ENCODE measurements at places on chromosomes 6 and 20. TPM values are rescaled to one million over a fixed set of nuclear protein-coding genes. Genes with fewer than 3 reads are reported as not detected.

The TMC2 gene
- 0.96 TPM for total RNA-seq

DNA sequence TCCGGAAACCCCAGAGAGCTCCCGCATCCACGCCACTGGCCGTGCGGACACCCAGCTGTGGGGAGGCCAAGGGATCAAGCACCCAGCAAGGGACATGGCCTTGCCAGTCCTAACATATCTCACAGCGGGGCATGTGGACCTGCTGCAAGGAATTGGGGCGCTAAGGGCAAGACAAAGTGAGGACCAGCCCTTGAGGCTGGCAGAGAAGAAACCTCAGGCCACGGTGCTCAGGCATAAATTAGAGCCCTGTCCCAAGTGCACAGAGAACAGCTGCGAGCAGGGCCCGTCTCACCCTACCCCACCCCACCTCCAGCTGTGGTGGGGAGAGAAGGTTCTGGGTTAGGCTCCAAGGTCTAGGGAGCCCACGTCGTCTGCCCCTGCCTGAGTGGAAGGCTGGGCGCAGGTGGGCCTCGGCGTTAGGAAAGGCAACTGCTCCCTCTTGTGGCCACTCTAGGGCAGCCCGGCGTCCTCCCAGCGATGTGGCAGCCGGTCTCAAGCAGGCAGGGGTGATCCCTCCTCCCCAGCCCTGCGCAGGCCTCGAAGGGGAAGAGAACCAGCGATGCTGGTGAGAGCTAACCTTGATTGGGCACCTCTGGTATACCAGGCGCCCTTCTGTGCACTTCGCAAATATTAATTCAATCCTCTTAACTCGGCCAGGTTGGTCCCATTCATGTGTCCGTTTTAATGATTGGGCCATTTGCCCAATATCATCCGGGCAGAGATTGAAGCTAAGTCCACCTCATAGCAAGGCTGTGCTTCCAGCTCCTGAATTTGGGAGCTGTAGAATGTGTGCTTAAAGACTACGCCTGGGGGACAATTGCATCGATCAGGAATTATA lies 235.8 kb downstream of the NFATC2 start:
- no peaks in the 10 kb centered on the region for H3K27me3 ChIP-seq
- H3K4me3 ChIP-seq: no peak overlapping the region
- DNase-seq: peak; percentile 46
- H3K4me1 ChIP-seq: no peaks in the 10 kb centered on the region
- no peaks in the 10 kb centered on the region for H3K36me3 ChIP-seq
- H3K27ac ChIP-seq: no peak overlapping the region

The TNNC2 gene
- 4.8 TPM for total RNA-seq

GRCh38 chr6:13470238-13471140 lies 16.9 kb downstream of the GFOD1 start:
- H3K27me3 ChIP-seq: no peaks in the 10 kb centered on the region
- no peak for DNase-seq
- no peaks in the 10 kb centered on the region for H3K36me3 ChIP-seq
- H3K4me1 ChIP-seq: no peaks in the 10 kb centered on the region
- H3K4me3 ChIP-seq: no peak overlapping the region

DNA sequence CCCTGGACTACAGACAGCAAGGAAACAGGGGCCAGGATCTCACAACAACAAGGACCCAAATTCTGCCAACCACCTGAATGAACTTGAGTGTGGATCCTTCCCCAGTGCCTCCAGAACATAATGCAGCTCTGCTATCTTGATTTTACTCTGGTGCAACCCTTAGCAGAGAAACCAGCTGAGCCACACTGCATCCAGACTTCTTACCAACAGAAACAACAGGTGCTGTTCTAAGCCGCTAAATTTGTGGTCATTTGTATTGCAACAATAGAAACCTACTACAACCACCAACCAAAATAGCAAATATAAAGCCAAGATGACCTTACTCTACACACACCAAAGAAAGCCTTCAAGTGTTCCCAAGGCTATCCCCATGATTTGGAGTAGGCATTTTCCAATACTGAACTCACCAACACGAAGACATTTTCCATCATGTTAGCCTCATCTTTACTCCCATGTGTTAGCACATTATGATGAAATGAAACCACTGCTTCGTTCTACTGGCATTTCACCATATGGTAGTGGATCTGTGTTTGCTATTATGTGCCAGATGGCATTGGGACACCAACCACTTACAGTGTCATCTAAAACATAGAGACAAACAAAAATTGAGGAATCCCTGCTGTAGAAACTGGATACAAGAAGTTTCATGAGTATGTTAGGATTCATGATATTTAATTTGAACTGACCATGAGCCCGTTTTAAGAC lies 249.8 kb upstream of the ID4 start:
- DNase-seq: no peak
- H3K36me3 ChIP-seq: no peaks in the 10 kb centered on the region
- no peaks in the 10 kb centered on the region for H3K27me3 ChIP-seq
- no peaks in the 10 kb centered on the region for H3K4me1 ChIP-seq
- no peak overlapping the region for H3K27ac ChIP-seq
- no peak overlapping the region for H3K4me3 ChIP-seq

The RGS17 gene
- 0.29 TPM for total RNA-seq

The C6orf141 gene
- total RNA-seq: 6.1 TPM

The NEDD9 gene
- total RNA-seq: 79.2 TPM

GRCh38 chr6:83132121-83132520 lies 60.9 kb downstream of the PGM3 start:
- H3K27me3 ChIP-seq: no peaks in the 10 kb centered on the region
- H3K27ac ChIP-seq: no peak overlapping the region
- no peak for DNase-seq
- H3K36me3 ChIP-seq: peaks cover 8% of the 10 kb centered on the region
- no peaks in the 10 kb centered on the region for H3K4me1 ChIP-seq
- no peak overlapping the region for H3K4me3 ChIP-seq

- H3K4me1 ChIP-seq: no peaks in the 10 kb centered on the region
- H3K27me3 ChIP-seq: no peaks in the 10 kb centered on the region
- no peak overlapping the region for H3K27ac ChIP-seq
- H3K4me3 ChIP-seq: no peak overlapping the region
- no peaks in the 10 kb centered on the region for H3K36me3 ChIP-seq
- DNase-seq: no peak
Measured at GRCh38 chr6:24565196-24565595, 70.4 kb downstream of the ALDH5A1 start.

The EXOC2 gene
- 37.3 TPM for total RNA-seq

The BPIFB2 gene
- total RNA-seq: not detected

The CAPN11 gene
- 3.8 TPM for total RNA-seq

DNA sequence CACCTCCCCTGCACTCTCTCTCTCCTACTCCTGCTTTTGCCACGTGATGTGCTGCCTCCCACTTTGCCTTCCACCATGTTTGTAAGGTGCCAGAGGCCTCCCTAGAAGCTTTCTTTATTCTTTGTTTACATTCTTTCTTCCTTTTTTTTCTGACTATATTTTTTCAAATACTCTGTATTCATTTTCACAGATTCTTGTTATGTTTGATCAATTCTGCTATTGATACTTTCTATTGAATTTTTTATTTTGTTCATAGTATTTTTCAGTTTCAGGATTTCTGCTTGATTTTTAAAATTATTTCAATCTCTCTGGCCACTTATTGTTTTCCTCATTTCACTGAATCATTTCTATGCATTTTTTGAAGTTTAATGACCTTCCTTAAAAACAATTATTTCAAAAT lies 801.8 kb downstream of the GRIK2 start:
- H3K27me3 ChIP-seq: no peaks in the 10 kb centered on the region
- H3K4me3 ChIP-seq: no peak overlapping the region
- no peaks in the 10 kb centered on the region for H3K4me1 ChIP-seq
- no peak overlapping the region for H3K27ac ChIP-seq
- H3K36me3 ChIP-seq: no peaks in the 10 kb centered on the region
- DNase-seq: no peak

The HLA-DPA1 gene
- 116 TPM for total RNA-seq

The IPCEF1 gene
- total RNA-seq: 6.7 TPM

DNA sequence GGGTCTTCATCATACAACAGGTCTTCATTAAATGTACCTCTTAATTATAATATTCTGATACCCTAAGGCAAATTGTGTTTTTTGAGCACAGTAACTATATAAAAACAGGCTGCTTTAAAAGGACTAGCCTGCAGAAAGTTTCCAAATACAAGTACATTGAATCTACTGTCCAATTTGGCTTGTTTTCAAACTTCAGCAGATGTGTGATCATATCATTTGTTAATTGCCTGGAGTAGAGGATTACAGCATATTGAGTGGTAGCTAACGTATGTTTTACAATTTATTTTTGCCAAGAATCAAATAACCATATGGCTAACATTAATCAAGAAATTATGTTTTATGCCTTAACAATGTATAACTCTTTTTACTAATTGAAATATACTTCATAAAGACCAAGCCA lies 12.6 kb downstream of the TINAG start:
- no peak overlapping the region for H3K27ac ChIP-seq
- no peak overlapping the region for H3K4me3 ChIP-seq
- H3K36me3 ChIP-seq: no peaks in the 10 kb centered on the region
- H3K27me3 ChIP-seq: no peaks in the 10 kb centered on the region
- H3K4me1 ChIP-seq: no peaks in the 10 kb centered on the region

DNA sequence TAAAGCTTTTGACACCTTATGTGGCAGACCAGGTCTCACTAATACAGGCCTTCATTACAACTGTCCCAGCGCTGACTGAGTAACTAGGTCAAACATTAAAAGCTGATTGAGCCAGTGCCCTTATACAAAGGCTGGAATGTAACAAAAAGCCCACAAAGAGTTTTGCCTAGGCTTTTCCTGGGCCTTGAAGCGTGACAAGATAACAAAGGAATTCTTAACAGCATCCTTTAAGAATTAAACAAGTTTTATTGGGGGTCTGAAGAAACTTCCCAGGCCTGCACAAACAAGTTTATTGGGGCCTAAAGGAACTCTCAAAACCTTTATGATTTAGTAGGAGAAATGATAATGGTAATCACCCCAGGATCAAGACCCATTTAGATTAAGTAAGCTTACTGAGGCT lies 267.6 kb upstream of the FAM83B start:
- H3K27me3 ChIP-seq: no peaks in the 10 kb centered on the region
- H3K4me1 ChIP-seq: no peaks in the 10 kb centered on the region
- no peak overlapping the region for H3K27ac ChIP-seq
- no peaks in the 10 kb centered on the region for H3K36me3 ChIP-seq

The TULP1 gene
- not detected for total RNA-seq

DNA sequence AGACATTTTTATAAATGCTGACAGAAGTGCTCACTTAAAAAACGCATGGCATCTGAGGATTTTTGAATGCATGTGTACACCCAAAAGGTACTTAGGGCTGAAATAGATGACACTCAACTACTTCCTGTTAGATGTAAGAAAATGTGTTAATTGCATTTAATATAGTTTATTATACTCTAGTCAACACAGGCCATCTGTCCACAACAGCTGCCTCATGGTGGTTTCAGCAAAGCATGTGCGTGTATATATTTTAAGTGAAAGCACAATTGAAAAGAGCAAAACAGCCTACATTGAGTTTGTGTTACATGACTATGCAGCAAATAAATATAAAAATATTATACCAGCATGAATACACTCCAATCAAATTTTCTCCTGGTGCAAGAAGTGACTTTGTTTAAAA lies 1233.0 kb upstream of the EYS start:
- no peaks in the 10 kb centered on the region for H3K27me3 ChIP-seq
- no peak overlapping the region for H3K4me3 ChIP-seq
- no peaks in the 10 kb centered on the region for H3K36me3 ChIP-seq
- no peaks in the 10 kb centered on the region for H3K4me1 ChIP-seq
- H3K27ac ChIP-seq: no peak overlapping the region

The LKAAEAR1 gene
- total RNA-seq: not detected

The PSORS1C2 gene
- total RNA-seq: not detected

DNA sequence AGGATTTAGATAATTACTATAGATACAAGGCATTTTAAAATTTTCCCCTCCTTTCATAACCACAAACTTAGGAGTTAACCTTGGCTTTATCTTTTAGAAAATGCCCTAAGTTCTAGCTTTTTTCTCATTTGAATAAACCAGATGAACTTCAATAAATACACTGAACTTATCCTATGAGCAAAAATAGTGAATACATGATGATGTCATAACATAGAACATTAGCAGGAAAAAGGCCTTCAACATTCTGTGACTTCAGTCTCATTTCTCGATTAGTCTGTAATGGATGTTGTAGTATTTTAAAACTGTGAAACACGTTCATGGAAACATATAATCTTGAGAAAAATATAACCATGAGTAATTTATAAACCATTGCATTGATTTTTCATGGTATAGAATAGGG lies 550.7 kb downstream of the PKHD1 start:
- H3K36me3 ChIP-seq: no peaks in the 10 kb centered on the region
- H3K27ac ChIP-seq: no peak overlapping the region
- no peak for DNase-seq
- H3K4me1 ChIP-seq: no peaks in the 10 kb centered on the region
- H3K27me3 ChIP-seq: no peaks in the 10 kb centered on the region

DNA sequence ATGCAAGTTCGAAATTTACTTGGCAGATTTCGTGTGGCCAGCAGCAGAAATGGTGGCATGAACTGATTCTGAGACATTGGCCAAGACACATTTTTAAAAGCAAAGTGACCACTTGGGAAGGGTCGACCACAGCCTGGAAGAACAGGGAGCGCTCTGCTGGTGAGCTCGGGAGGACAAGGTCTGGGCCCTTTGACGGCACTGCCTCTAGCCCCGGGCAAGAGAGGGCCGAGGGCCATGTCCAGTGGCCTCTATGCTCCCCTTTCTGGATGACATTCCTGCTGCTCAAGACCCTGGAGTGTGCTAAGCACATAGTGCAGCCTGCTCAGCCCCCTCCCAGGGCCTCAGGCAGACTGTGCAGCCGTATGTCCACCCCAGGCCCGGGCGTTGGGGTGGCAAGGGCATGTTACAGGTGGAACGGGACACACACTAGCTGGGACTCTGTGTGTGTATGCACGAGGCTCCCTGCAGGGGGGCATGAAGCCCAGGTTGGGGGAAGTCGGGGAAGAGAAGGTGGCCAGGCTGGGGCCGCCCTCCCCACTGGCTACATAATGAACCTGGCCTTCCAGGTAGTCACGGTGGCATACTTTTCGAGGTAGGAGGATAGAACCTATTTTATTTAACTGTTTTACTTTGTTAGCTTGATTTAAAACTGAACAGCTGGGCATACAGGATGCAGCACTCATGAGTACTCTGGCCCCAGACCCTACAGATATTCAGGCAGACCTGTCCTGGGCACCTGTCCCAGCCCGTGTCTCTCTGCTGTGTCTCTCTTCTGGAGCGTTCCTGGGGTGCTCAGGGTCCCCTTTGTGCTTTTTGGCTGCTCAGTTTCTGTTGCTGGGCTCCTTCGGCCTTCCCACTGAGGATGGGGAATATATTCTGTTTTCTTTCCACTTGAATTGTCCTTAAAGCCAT lies 6.4 kb downstream of the SYNJ2 start:
- peak overlapping the region; percentile 48 for H3K27ac ChIP-seq
- H3K36me3 ChIP-seq: no peaks in the 10 kb centered on the region
- no peaks in the 10 kb centered on the region for H3K27me3 ChIP-seq
- H3K4me3 ChIP-seq: no peak overlapping the region
- no peak for DNase-seq
- H3K4me1 ChIP-seq: peaks cover 20% of the 10 kb centered on the region

The DEFB124 gene
- not detected for total RNA-seq

GRCh38 chr6:76004202-76004601 lies 68.3 kb downstream of the IMPG1 start:
- no peak overlapping the region for H3K4me3 ChIP-seq
- H3K36me3 ChIP-seq: no peaks in the 10 kb centered on the region
- DNase-seq: no peak
- no peaks in the 10 kb centered on the region for H3K27me3 ChIP-seq
- H3K4me1 ChIP-seq: no peaks in the 10 kb centered on the region
- no peak overlapping the region for H3K27ac ChIP-seq

The LY6G5C gene
- total RNA-seq: 0.64 TPM

- H3K4me1 ChIP-seq: no peaks in the 10 kb centered on the region
- H3K36me3 ChIP-seq: no peaks in the 10 kb centered on the region
- H3K27ac ChIP-seq: no peak overlapping the region
Measured at GRCh38 chr6:163520956-163521355, 106.4 kb downstream of the QKI start.
